H1 (cell line): ENCODE measurements at places on chromosomes 3 and 15. TPM values are rescaled to one million over a fixed set of nuclear protein-coding genes. Genes with fewer than 3 reads are reported as not detected.
A peak's percentile ranks its signal among the peaks of the same experiment; 100 is the strongest.

DNA sequence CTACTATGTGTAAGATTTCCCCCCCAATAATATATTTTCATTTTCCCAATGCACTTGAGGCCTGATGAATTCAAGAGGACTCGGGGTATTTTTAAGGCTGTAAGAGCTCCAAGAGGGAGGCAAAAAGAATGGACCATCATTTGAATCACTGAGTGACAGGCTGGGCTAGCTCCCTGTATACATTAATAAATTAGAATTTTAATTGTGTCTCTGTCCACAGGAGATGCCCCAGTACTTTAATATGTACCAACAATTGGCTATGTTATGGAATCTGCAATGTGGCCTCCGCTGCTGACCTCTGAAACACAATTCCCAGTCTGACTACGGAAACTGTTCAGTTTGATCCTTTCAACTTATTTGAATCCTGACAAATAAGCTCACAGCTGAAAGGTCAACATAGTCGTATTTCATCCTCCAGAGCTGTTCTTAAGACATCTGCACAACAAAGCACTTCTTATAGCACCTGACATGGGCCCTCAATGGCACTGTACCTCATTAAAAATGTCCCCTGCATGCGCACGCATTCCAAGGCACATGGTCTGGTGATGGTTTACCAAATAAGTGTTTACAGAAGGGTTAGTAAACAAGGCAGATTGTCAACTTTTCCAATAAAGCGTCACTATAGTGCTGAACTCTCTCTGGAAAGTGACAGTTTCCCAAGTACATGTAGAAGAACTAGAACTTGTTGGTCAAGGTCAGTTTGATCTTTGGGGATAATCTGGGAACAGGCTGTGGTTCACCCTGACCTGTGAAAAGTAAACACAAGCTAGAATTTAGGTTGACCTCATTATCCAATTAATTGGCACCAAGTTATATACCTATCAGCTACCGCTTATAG lies 472.9 kb downstream of the FOXP1 start:
- no peak for DNase-seq

SLTM gene
- 143 and 149 TPM in 2 replicates for total RNA-seq

DNA sequence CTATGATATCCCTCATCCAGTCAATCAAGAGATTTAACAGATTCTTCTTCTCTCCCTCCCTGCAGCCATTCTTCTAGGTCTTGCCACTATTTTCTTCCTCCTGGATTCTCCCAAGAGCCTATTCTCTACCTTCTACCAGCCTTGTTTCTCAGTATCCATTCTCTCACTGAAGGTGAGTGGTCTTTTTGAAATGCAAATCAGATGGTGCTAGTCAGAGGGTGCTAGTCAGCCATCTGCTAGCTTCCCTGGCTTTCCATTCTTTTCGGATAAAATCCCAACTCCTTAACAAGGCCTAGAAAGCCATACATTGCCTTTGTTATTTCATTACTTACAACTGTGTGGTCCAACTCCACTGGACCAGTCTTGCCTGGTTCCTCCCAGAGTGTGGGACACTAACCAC lies 734.3 kb upstream of the CFAP20DC start:
- DNase-seq = no peak

DNA sequence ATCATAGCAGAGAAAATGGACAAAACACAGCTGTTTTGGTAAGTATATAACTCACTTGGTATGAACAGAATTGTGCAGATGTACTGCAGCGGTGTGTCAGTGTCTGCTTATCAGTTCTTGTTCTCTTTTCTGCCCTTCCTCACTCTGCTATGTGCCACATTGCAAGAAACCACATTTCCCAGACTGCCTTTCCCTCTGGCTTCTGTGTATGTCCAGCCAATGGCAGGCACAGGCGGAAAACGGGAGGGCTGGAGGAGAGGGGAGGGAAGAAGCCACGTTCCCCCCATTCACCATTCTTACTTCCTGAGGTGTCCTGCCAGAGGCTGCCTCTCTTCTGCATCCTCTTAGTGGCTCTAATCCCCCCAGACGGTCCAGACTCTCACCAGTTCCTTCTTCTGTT lies 15.4 kb downstream of the HHLA2 start:
- DNase-seq = peak; percentile 46

SPPL2A gene
- 50.6 and 52.9 TPM in 2 replicates for total RNA-seq

NSMCE3 gene
- total RNA-seq = 6.7 and 6.8 TPM in 2 replicates

DNA sequence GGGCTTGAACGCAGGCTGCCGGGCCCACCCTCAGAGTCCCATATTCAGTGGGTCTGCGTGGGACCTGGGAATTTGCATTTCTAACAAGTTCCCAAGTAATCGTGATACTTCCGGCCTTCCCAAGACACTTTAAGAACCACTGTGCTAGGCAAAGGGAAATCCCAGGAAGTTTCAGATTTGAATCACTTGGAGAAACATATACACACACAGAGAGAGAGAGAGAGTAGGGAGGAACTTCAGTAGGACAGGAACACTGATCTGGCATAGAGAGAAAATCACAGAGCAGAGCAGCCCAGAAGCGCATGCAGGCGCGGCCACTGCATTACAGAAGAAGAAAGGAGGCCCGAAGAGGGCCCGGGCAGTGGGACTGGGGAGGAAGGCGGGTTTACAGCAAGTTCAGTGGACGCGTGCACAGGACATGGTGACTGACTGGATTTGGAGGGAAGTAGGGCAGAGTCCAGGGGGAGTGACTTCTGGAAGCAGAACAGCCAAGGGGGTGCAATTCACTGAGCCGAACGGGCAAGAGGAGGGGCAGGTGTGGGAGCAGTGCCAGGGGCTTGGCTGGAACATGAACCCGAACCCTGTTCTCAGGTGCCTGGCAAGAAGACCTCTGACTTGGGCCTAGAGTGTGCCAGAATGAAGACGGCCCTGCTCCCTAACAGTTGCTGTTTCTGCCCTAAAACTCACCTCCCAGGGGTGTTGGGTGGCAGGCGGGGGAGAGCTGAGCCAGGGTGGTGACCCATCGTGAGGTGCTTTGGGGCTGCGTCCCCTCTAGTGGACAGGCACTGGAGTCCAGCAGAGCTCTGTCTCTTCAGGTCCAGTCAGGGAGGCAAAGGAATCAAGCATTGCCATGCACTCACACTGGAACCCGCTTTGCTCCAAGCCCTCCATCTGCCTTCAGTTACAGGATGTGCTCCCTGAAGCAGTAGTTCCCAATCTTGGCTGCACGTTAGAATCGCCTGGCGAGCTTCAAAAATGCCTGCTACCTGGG lies 101.3 kb upstream of the HES1 start:
- no peak for DNase-seq

NLGN1 gene
- total RNA-seq = 14.0 and 14.8 TPM in 2 replicates

GRCh38 chr3:174409086-174409743 lies 449.9 kb upstream of the NAALADL2 start:
- no peak for DNase-seq

CD200R1 gene
- not detected in 2 replicates for total RNA-seq

IL17RB gene
- 6.9 and 7.0 TPM in 2 replicates for total RNA-seq

IQCH gene
- total RNA-seq = 0.88 and 1.9 TPM in 2 replicates
